ENCODE measurements at places on chromosomes 1 and 21.

DNA sequence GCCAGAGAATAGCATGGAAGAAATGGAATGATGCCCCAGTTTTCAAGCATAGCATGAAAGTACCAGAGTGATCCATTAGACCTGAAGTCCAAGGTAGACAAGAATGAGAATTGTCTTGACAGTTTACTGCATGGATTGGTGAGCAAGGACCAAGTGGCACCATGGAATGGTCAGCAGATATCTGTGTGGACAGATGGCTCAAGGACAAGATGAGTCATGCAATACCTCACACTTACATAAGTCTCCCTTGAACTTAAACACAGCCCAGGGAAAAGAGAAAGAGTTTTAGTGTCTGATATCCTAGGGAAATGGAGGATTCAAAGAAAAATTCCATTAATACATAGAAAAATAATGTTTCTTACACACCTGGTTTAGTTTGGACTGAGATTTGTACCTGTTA, 195.2 kb downstream of the MRPL39 start:
- peaks cover 18% of the 10 kb centered on the region for H3K27me3 ChIP-seq
- H3K4me3 ChIP-seq, result no peak overlapping the region
- H3K27ac ChIP-seq, result no peak overlapping the region
- no peak for DNase-seq
- H3K4me1 ChIP-seq, result peaks cover 3% of the 10 kb centered on the region

- H3K36me3 ChIP-seq, result no peaks in the 10 kb centered on the region
- no peaks in the 10 kb centered on the region for H3K27me3 ChIP-seq
- no peak for DNase-seq
- no peak overlapping the region for H3K4me3 ChIP-seq
- H3K27ac ChIP-seq, result no peak overlapping the region
Measured at GRCh38 chr1:113567427-113567826, 177.1 kb downstream of the MAGI3 start.

DNA sequence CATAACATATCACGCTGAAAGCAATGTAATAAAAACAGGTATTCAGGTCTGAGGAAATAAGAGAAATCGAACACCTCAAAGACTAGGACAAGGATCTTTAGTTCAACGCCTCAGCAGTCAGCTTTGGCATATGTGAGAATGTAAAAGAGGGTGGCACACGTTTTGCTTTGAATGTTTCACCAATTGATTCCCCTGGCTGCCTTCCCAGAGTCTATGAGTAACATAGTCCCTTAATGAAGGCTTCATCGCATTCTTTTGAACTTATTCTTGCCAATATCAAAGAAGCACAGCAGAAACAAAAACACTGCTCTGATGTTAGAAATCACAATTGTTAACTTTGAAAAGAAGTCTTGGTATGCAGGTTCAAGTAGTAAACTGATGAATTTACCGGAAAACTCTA, 764.8 kb downstream of the ADGRL2 start:
- H3K36me3 ChIP-seq, result no peaks in the 10 kb centered on the region
- H3K27me3 ChIP-seq, result no peaks in the 10 kb centered on the region
- no peak for DNase-seq
- H3K27ac ChIP-seq, result no peak overlapping the region

GRCh38 chr1:38918568-38918967, 23.1 kb downstream of the RHBDL2 start:
- DNase-seq, result no peak
- no peaks in the 10 kb centered on the region for H3K27me3 ChIP-seq
- H3K36me3 ChIP-seq, result no peaks in the 10 kb centered on the region
- H3K27ac ChIP-seq, result no peak overlapping the region
- H3K4me3 ChIP-seq, result no peak overlapping the region

DNA sequence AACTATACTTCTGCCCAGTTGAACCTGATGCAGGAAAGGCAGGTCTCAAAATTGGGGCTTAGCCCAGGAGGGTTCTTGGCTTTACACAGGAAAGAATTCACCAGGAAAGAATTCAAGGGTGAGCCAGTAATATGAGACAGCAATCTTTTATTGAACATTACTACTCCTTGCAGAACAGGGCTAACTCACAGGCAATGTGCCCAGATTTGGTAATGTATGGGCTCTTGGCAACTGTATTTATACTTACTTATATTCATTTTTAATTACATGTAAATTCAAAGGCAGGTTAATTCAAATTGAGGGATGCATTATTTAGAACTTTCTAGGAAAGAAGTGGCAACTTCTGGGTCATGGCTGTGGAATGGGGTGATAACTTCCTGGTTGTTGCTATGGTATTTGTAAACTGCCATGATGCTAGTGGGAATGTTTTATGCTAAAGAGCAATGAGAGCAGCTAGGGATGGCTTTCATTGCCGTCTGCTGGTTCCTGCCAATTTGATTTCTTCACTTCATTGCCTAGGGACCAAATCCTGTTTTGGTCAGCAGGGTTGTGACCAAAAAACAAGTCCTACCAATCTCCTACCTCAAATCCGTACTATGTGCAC, 107.5 kb downstream of the CHRM3 start:
- H3K27ac ChIP-seq, result no peak overlapping the region
- H3K27me3 ChIP-seq, result peaks cover 9% of the 10 kb centered on the region
- no peak overlapping the region for H3K4me3 ChIP-seq
- no peaks in the 10 kb centered on the region for H3K36me3 ChIP-seq

- no peak overlapping the region for H3K4me3 ChIP-seq
- no peak for DNase-seq
- H3K27me3 ChIP-seq, result no peaks in the 10 kb centered on the region
Measured at GRCh38 chr1:203017692-203018091, 8.6 kb upstream of the PPFIA4 start.

GRCh38 chr1:182279724-182280503, 111.7 kb downstream of the GLUL start:
- H3K4me3 ChIP-seq, result no peak overlapping the region
- no peaks in the 10 kb centered on the region for H3K36me3 ChIP-seq
- no peak for DNase-seq

DNA sequence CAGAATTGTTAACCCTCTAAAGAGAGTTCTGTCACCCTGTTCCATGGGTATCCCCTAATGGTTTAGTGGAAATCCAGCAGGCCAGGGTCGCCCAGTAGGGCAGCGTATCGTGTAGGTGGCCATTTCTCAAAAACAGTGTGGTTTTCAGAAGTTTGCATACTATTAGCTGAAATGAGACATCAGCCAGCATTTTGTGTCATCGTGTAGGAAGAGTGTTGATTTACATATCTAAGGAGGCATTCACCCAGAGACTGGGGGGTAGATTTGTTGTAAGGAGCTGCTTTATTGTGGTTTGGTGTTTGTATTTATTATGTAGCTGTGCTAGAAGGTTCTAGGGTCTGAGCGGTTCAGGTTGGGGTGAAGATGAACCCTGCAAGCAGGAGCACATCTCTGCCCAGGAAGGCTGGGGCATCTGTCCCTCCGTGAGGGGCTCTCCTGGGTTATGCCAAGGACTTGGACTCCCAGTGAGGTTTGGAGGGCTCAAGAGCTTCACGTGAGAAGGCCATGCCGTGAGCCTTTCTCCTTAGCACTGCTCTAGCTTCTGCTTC, 174.4 kb downstream of the PGBD5 start:
- no peak overlapping the region for H3K4me3 ChIP-seq
- H3K4me1 ChIP-seq, result peaks cover 5% of the 10 kb centered on the region
- peaks cover 11% of the 10 kb centered on the region for H3K36me3 ChIP-seq
- no peak for DNase-seq
- no peaks in the 10 kb centered on the region for H3K27me3 ChIP-seq

DNA sequence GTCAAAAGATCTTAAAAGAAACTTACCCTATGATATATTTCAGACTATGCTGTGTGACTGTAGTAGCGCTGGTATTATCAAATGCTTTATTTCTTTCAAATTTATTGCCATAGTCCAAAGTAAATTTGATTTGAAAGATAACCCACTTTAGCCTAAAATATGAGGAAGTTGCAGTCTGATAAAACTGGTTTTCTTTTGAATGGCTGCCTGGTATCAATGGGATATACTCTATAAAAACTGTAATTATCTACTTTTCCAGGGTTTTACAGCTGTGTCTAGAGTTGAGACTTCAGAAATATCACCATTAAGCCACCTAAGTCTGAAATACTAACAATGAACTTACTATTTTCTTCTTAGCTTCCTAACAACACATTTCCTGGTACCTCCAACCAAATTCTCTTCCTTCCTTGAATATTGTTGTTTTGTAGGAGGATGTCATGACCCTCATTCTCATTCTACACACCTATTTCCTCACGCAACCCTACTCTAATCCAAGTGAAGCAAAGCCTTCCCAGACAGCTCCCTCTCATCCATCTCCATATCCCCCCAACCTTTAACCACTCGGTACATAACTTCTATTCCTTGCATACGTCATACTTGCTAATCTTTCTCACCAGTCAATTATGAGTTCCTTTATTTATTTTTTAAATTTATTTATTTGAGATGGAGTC, 17.0 kb downstream of the KDM5B start:
- H3K27me3 ChIP-seq, result no peaks in the 10 kb centered on the region
- H3K4me1 ChIP-seq, result peaks cover 13% of the 10 kb centered on the region
- no peak overlapping the region for H3K4me3 ChIP-seq
- no peak for DNase-seq
- H3K27ac ChIP-seq, result no peak overlapping the region
- no peaks in the 10 kb centered on the region for H3K36me3 ChIP-seq

DNA sequence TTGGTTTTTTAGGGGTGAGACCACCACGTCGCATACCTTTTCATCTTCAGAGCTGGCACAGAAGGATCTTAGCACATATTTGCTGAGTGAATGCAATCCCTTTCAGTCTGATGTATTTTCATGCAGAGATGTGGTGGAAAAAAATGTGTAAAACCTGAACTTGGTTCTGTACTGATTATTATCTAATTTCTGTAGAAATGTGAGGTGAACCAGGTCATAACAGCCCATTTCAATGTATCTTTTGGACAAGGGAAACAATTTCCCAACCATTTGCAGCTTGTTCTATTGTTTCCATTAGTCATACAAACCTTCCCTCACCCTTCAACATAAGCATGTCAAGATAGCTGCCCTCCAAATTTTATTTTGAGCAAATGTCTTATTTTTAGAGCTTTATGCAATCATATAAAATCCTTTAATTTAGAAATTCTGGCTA, 46.8 kb upstream of the RUNX1 start:
- H3K4me3 ChIP-seq, result no peak overlapping the region
- no peaks in the 10 kb centered on the region for H3K4me1 ChIP-seq
- no peak for DNase-seq
- no peak overlapping the region for H3K27ac ChIP-seq
- no peaks in the 10 kb centered on the region for H3K36me3 ChIP-seq
- H3K27me3 ChIP-seq, result no peaks in the 10 kb centered on the region

DNA sequence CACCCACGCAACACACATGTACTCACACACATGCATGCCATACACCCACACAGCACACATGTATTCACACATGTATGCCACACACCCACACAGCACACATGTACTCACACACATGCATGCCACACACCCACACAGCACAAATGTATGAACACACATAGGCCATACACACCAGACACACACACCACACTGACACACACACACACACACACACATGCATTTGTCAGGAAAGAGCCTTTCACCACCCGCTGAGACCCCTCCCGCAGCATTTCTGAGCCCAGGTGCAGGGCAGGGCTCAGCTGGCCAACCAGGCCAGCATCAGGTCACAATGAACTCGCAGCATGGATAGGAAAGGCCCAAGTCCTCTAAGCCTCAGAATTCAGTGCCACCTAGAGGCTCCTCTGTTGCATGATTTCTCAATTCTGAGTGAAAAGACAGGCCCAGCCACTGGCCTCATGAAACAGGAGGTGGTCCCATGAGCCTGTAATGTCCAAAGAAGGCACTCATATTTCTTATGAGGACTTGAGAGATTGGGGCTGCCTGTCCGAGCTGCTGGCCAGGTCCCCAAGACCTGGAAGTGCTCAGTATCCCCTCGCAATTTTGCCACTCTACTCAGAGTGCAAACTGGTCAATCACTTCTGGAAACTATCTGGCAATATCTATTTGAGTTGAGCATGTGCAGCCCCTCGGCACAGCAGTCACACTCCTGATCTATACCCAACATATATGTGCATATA, 57.3 kb downstream of the PSMG1 start:
- H3K36me3 ChIP-seq, result peaks cover 2% of the 10 kb centered on the region
- H3K27me3 ChIP-seq, result peaks cover 27% of the 10 kb centered on the region
- no peaks in the 10 kb centered on the region for H3K4me1 ChIP-seq
- H3K4me3 ChIP-seq, result no peak overlapping the region
- no peak overlapping the region for H3K27ac ChIP-seq

Measured in T-helper 17 cell (primary cell).